ENCODE measurements at places on chromosomes 5 and 9.

DNA sequence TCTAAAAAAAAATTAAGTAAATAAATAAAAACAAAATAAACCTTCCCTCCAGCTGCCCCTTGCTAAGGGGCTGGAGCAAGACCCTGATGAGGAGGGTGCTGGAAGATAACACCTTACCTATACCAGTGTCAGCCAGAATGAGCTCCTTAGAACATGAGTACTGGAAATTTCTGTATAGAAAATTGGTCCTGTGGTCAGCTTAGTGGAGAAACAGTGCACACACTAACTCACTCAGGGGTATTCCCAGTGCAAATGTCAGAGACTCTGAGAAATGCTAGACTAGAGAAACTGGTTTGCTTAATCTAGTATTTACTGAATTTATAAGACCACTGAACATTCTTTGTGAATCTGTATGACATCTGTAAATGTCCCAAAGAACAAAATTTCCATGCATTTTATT, 62.1 kb upstream of the CTXN3 start:
- no peak for DNase-seq

DNA sequence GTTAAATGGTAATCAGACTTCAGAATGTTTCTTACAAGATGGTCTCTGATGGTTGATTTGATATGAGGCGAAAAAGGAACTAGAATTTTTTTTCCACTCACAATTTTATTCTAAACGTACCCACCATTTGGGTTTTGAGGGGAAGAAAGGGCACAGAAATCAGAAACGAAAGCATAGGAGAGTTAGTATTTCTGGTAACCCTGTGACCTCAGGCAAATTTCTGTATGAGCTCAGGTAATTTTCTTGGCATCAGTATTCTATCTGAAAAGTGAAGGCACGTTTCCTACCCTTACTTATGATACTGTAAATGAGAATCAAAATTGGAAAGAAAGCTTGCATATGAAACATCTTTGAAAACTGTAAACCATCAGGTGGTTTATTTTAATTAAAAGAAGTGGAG, 26.5 kb downstream of the TMEFF1 start:
- DNase-seq = no peak

DNA sequence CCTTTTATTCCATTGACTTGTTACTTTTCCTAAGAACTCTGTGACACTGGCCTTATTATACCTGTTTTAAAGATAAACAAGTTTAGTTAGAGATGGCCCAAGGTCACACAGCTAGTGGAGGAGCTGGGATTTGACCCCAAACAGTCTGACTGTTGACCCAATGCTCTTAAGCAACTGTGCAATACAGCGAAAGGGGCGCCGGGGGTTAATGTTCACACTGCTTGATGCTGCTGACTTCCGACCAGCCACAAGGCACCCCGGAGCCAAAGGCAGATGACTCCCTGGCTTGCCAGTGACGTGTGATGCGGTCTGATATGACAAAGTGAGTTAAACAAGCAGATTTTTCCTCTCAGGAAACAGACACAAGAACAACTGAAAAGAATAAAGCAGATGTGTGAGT, 23.9 kb downstream of the PIK3R1 start:
- peak; percentile 86 for DNase-seq

DNA sequence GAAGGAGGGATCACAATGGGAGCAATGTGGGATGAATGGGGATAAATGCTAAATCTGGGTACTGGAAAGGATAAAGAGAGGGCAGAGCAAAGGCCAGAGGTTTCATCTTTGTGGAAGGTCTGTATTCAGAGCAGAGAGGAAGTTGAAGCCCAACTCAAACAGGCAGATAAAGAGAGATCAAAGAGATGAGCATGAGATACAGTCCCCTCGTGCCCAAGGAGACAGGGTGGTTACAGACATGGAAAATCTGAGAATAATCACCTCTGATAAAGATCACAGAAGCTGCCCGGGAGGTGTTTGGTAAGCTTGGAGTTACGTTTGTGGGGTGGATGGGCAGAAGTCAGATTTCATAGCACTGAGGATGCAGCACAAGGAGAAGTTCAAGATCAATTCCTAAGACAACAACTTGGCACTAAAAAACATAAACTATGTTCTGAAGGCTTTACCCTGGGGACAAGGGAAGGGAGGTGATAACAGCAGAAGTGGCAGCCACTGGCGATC, 459 bp upstream of the ERAP2 start:
- no peak for DNase-seq

DNA sequence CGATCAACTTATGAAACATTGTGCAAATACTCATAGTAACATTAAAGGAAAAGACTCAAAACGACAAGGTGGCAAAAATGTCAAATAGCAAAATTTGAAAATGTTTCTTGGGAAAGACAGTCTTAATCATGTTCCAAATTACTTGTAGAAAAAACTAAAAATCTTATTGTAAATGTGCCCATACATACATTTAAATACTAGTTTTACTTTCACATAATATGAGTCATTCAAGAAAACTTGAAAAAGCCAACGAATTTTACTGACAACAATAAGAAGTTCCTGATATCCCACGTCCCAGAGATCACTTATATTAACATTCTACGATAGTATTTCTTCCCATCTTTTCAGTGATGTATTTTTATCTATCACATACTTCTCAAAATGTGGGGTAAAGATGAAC, 13.7 kb downstream of the MLLT3 start:
- DNase-seq = peak; percentile 35

DNA sequence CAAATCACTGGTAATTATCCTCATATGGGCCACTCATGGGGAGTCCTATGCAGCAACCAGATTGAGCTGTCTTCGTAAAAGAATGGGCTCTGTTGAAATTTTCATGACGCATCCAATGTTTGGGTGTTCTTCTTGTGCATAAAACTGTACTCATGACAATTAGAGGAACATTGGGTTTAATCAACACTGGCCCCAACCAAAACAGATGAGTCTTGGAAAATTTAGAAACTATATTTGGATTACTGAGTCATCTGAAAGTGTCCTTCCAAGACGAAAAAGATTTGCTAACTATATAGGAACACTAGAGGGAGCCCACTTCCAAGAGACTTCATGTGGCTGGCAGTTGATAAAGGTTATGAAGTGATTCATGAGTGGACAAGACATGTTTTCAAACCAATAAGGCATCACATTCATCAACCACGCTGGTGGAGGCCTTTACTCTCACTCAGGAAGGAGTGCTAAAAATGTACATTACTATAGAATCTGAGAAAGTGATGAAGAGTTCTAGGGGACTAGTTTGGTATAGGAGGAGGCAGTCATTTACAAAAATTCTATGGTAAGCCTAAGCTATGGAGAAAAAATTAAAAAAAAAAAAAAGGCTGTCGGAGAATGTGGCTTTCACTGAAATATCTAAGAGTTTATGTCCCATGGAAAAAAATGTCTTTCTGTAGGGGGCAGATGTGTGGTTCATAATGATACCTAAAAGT, 313.5 kb downstream of the PRDM9 start:
- DNase-seq = peak; percentile 27

DNA sequence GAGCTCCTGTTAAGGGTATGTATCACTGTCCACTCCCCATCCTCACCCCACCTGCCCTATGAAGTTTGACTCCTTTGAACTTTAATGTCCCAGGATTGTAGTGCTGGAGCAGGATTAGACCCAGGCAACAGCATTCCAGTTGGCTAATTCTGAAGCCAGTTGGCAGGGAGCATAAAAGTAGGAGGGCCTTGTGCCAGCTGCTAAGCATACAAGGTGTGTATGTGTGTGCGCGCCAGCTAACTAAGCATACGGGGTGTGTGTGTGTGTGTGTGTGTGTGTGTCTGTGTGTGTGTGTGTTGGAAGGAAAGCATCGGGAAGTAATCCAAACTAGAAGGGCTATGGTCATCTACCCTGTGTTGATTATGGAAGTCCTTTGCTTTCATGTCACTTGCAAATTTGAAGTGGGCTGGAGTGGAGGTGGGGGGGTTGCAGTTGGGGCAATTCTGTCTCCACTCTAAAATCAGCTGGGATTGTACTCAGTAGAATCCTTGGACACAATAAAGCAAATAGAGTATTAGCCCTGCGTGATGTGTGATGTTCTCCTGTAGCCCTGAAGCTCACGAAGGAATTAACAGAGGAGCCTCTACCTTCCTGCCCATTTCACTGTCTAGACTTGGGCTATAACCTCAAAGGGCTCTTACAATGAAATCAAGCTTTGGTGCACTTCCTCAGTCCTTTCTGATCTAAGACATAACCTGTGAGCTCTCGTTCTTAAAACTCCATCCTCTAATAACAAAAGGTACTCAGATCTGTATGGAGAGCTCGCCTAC, 26.9 kb downstream of the HMGCR start:
- DNase-seq = no peak

GRCh38 chr9:105066275-105066865, 138.4 kb upstream of the ABCA1 start:
- DNase-seq = peak; percentile 88

- DNase-seq = no peak
Observed at GRCh38 chr9:13570068-13570974, 290.8 kb upstream of the MPDZ start.

DNA sequence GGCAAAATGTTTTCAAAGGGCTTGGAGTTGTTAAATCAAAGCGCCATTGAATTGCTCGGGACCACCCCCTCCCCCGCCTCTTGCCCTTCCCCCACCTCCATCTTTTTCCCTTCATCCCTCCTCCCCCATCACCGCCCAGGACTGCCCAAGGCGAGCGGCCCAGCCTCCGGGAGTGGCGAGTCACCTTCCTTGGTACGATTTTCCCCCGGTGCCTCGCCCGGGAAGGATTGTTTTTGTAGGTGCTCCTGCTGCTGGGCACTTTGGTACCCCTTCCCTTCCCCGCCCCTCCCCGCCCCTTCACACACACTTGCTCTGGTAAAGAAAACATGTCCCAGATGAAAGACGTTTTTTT, 61.2 kb downstream of the TMEM174 start:
- no peak for DNase-seq

- DNase-seq = no peak
Observed at GRCh38 chr9:121884057-121884541, 209.0 kb downstream of the TTLL11 start.

DNA sequence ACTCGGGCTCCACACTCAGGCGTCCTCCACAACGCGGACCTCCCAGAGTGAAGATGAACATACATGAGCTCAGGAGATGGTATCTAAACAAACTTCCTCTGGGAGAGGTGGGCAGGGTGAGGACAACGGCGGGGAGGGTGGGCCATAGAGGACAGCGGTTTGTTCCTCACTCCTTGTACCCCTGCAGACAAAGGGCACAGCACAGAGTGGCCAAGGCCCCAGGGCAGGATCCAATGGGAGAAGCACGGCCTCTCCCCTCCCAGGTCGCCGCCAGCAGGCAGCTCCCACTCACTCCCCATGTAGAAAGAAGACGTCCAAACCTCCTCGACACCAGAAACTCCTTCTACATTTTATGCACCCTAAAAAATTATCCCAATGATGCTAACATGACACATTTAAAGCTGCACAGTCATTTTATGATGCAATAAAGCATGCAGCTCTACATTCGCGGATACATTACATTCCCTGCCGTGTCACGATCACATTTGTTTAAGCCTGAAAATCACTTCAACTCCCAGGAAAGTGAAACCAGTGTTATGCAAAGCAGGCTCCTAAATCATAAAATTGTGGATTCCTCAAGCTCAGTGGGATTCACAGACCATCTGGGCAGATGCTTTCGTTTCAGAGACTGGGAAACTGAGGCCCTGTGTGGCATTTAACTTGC, 87.5 kb upstream of the SARDH start:
- DNase-seq = peak; percentile 65

- no peak for DNase-seq
Observed at GRCh38 chr9:92439921-92440750, 15.9 kb upstream of the OMD start.

- peak; percentile 41 for DNase-seq
Observed at GRCh38 chr5:173454736-173455598, 126.8 kb upstream of the STC2 start.

- no peak for DNase-seq
Observed at GRCh38 chr9:80555782-80556325, 984.1 kb downstream of the TLE4 start.

- DNase-seq = no peak
Observed at GRCh38 chr9:77839459-77840140, 191.5 kb upstream of the GNA14 start.
